ENCODE measurements at places on chromosomes 3 and 15. TPM values are rescaled to one million over a fixed set of nuclear protein-coding genes. Genes with fewer than 3 reads are reported as not detected.

The CPA3 gene
- polyA plus RNA-seq = not detected

GRCh38 chr3:56931836-56932235, 128.6 kb upstream of the SPATA12 start:
- DNase-seq = peak; percentile 97

The CCR8 gene
- polyA plus RNA-seq = not detected

GRCh38 chr15:99100245-99101173, 4.4 kb upstream of the SYNM start:
- DNase-seq = peak; percentile 87

DNA sequence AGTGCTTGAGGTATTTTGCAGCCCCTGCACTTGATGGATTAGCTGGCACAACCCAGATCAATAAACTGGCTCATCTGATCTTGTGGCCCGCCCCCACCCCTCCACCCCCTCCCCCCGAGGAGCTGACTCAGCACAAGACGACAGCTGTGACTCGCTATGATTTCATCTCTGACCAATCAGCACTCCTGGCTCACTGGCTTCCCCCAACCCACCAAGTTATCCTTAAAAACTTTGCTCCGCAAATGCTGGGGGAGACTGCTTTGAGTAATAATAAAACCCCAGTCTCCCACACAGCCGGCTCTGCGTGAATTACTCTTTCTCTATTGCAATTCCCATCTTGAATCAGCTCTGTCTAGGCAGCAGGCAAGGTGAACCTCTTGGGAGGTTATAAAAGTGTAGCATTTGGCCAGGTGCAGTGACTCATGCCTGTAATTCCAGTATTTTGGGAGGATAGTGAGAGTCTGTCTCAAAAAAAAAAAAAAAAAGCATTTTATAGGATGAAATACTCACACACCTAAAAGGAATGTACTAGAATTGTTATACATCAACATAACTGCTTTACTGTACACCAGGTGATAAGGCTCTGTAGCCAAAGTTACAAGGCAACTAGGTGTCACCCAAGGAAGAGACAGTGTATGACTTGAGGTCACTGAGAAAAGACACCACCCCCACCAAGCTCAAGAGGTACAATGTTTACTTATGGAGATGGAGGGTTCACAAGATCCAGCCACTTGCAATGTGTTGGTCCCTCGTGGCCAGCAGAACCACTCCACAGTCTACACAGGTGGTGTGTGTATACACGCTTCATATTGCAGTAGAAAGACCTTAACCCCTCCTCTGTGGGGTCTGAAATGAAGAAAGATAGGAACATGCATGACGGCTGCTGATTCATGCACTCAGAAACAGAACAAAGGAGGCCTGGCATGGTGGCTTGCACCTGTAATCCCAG, 8.6 kb downstream of the ZNF445 start:
- no peak for DNase-seq

The DISP2 gene
- 16.3 TPM for polyA plus RNA-seq

DNA sequence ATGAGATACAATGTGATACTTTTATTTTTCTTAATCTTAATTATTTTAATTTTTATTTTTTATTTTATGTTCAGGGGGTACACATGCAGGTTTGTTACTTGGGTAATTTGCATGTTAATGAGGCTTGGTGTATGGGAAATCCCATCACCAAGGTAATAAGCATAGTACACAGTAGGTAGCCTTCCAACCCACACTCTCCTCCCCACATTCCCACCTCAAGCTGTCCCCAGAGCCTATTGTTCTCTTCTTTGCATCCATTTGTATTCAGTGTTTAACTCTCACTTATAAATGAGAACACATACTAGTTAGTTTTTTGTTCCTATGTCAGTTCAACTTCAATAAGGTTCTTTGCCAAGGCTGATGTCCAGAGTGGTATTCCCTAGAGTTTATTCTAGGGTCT, 1375.4 kb downstream of the NSUN3 start:
- no peak for DNase-seq

GRCh38 chr15:92541291-92542200, 114.0 kb downstream of the FAM174B start:
- no peak for DNase-seq

- no peak for DNase-seq
Observed at GRCh38 chr3:17945799-17946399, 203.5 kb upstream of the TBC1D5 start.

DNA sequence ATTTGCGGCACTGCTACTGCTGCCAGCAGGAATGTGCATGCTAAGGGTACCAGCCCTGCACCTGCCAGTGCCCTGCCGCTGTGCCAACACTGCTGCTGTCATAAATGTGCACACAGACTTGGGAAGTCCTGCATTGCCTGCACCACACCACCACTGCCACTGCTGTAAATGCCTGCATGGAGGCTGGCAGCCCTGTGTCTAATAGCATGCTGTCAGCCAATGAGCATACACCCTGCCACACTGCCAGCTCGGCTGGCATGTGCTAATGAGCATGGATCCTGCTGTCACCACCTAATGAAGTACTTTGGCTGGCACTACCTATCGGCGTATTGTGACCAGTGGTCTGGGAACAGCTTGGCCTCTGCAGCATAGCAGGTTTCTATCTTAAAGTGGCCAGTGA, 981.8 kb upstream of the GBE1 start:
- peak; percentile 90 for DNase-seq

The GOLGA6L7 gene
- not detected for polyA plus RNA-seq
